ENCODE measurements at places on chromosomes 4 and X. TPM values are rescaled to one million over a fixed set of nuclear protein-coding genes. Genes with fewer than 3 reads are reported as not detected.

Gene CFAP99
- total RNA-seq, result not detected

DNA sequence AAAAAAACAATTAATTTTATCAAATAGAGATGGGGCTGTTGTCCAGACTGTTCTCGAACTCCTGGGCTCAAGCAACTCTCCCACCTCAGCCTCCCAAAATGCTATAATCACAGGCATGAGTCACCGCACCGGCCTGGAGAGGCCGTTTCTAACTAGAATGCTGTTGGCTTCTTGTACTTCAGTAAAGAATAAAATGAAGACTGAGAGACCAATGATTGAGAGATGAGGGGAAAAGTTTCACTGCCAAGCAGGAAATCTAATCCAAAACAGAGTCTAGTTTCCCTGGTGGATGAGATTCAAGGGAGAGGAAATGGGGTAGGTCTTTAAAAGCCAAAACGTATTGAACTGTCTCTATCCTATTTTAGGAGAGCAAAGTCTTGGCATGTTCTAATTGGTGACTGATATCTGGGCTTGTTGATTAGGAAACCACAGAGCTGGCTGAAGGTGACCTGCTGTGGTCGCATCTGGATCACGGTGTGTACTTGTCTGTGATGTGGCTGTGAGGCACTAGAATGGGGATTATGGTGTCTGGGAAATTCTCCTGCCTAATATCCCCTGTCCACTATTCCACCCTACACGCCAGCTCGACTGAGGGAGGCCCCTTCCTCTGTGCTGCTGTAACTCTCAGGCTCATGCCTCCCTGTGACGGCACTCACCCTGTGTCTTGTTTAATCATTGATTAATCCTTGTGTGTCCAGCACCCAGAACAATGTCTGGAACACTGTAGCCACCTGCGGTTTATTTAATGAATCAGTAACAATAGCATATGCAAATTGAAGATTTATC is 15.0 kb upstream of the TRIM2 start:
- H3K4me3 ChIP-seq, result no peak overlapping the region
- no peak overlapping the region for H3K27ac ChIP-seq
- no peak for DNase-seq
- H3K36me3 ChIP-seq, result no peaks in the 10 kb centered on the region

GRCh38 chr4:116055857-116056827 is 942.7 kb upstream of the NDST4 start:
- no peak for DNase-seq
- H3K27ac ChIP-seq, result no peak overlapping the region
- H3K36me3 ChIP-seq, result no peaks in the 10 kb centered on the region
- no peaks in the 10 kb centered on the region for H3K4me1 ChIP-seq
- H3K4me3 ChIP-seq, result no peak overlapping the region
- no peaks in the 10 kb centered on the region for H3K27me3 ChIP-seq

GRCh38 chr4:93437991-93438390 is 390.6 kb upstream of the ATOH1 start:
- no peak for DNase-seq
- H3K36me3 ChIP-seq, result no peaks in the 10 kb centered on the region
- no peak overlapping the region for H3K4me3 ChIP-seq
- H3K27me3 ChIP-seq, result peaks cover 10% of the 10 kb centered on the region

Gene EXOSC9
- 15.8 TPM for total RNA-seq

- H3K4me1 ChIP-seq, result peaks cover 14% of the 10 kb centered on the region
- no peaks in the 10 kb centered on the region for H3K36me3 ChIP-seq
- DNase-seq, result peak; percentile 35
- peak overlapping the region; percentile 52 for H3K27ac ChIP-seq
These were observed 36.1 kb downstream of the NBDY start for GRCh38 chrX:56764975-56765791.
